ENCODE measurements at places on chromosomes 6 and 20. TPM values are rescaled to one million over a fixed set of nuclear protein-coding genes. Genes with fewer than 3 reads are reported as not detected.

TMEM14C gene
- 196 TPM for total RNA-seq

DNA sequence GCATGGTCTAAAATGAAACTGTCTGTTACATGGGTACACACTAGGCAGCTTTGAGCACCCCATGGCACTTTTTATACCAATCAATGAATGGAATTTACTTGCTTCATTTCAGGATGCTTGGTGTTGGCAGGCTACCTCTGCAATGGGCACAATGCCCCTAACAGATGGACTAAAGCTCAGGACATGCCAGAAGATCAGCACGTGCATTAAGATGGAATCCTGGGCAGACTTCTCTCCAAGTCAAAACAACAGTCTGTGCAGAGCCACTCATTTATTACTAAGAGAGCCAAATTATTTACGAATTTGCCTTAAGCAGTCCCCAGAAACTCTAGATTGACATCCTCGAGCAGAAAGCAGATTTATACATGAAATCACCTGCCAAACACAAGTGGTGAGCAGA lies 55.8 kb upstream of the SCML4 start:
- no peak for DNase-seq

GRCh38 chr6:44558832-44559251 lies 171.3 kb downstream of the CDC5L start:
- DNase-seq: no peak

DNA sequence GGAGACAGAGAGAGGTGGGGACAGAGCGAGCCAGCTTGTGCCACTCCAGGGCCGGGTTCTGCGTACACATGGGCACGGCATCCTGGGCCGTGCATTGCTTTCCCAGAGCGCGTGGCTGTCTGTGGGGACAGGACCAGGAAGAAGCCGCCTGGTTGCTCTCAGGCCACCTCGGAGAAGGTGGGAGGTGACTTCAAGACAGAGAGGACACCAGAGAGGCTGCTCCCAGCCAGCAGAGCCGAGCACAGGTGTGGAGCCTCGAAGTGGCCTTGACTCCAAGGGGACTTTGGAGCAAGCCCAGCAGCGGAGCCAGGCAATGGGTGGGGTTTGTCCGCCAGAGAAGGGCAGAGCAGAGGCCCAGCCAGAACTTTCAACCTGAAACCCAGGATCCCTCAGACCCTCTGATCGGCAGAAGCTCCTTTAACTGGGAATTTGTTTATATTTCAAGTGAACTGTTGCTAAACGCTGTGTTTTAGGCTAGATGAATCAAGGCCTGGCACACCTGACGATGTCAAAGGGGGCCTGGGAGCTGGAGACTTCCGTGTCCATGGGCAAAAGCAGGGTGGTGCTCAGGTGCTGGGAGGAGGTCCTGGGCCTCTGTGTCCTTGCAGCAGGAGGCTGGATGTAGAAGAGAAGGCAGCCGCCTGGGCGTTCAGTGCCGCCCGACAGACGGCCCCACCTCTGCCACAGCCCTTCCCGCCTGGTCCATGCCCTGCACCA lies 262.1 kb downstream of the DLL1 start:
- no peak for DNase-seq

- peak; percentile 14 for DNase-seq
Observed at GRCh38 chr20:11143481-11143880, 469.7 kb upstream of the JAG1 start.

- no peak for DNase-seq
Observed at GRCh38 chr6:164097551-164098398, 683.3 kb downstream of the QKI start.

DNA sequence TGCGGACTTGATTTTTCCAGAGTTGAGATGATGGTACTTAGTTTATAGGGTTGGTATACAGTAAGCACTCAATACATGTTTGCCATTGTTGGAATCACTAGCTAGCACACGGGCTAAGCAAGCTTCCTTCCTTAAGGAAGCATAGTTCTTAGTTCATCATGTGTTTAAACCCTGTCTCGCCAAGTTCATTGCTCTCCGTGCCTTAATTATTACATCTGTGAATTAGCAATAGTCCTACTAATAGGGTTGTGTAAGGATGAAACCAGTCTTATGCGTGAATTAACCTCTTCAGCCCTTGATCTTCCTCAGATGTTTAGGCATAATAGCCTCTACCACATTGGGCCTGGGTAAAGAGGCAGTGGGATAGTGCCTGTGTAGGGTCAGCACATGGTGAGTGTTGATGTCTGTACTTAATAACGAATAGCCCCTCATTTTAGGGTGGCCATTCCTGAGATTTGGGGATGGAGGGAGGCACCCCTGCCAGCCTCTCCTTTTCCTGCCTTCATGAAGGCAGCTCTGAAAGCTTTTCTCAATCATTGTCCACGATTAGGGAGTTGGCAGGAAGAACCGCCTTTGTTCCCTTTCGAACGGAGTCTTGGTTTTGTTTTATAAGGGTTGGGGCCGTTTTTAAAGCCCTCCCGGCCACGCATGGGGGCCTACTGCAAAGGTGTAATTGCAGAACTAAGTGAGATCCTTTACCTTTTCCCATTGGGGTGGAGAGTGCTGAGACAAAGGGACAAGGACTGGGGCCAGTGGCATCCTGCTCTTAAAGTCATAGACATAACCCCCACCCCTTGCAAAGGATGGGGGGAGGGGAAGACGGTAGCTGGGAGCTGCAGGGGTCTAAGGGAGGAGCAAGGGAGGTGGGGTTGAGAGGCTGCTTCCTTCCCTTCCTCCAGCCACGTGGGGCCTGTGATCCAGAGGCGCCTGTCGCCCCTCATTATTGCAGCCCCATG lies 2.1 kb downstream of the DNMT3B start:
- DNase-seq: no peak

- no peak for DNase-seq
Observed at GRCh38 chr20:24640686-24641085, 171.3 kb downstream of the SYNDIG1 start.

All from myocyte (in vitro differentiated cells).